GM10248 (cell line): ENCODE measurements at places on chromosomes 12 and 14.

DNA sequence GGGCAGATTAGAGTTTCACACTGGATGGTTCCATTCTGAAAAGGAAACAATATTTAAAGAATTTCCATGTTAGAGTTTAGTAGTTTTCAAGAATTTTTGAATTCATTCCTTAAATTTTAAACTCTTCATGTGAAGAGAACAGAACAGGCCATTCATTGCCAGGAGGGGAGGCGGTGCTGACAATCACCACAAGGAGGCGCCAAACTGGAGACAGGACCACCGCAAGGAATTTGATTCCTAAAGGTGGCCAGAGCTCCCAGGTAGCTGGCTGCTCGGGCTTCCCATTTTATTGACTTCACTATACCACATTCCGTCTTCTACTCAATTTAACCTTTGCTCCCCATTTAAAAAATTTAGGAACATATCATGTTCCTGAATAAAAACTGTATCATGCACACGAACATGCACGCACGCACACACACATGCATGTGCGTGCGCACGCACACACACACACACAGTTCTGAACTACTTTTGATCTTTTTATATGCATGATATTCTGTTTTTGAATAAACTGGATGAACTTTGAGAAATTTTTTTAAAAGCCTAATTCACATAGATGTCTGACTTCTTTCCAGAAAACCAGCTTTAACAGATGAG lies 101.2 kb downstream of the NELL2 start:
- DNase-seq = peak; percentile 35

DNA sequence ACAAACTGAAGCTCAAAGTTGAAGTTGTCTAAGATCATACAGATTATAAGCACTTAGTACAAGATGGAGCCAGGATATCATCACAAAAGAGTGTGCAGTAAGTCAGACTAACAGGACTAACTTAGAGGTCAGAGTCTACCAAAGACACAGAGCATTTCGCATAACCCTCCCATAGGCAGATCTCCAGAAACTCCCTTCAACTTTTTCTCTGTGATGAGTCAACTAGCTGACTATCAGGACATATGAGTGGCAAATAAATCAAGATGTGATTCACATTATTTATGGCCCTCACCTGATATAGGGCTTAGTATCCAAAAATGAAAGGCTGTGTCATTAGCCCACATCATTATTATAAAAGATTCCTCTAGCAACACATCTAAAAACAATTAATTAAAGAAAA lies 484.6 kb downstream of the GALC start:
- DNase-seq = no peak

DNA sequence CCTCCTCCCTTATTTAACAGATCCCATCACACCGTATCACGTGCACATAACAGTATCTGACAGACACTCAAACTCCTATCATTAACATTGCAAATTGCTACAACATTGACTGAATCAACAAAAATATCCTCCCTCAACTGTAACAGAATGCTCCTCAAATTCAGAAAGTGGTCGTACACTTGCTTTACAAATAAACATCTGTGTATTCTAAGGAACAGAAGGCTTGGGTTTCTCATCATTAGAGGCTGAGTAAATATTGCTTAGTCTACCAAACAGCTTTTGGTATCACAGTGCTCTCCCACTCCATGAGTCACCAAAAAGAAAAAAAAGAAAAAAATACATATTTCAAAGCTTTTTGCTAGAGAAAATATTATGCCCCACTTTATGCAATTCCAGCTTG lies 23.9 kb downstream of the FERMT2 start:
- DNase-seq = no peak

GRCh38 chr12:26721800-26722199 lies 111.2 kb downstream of the ITPR2 start:
- no peak for DNase-seq
